ENCODE measurements at places on chromosomes 7 and 10. TPM values are rescaled to one million over a fixed set of nuclear protein-coding genes. Genes with fewer than 3 reads are reported as not detected.

The NUTM2E gene
- total RNA-seq, result not detected

The SLC16A9 gene
- under 0.01 TPM for total RNA-seq

The JCAD gene
- total RNA-seq, result 10.2 TPM

The DGKB gene
- total RNA-seq, result not detected

The GBX1 gene
- not detected for total RNA-seq

The CNPY4 gene
- 30.9 TPM for total RNA-seq

The NEUROG3 gene
- total RNA-seq, result not detected

The SORBS1 gene
- 0.44 TPM for total RNA-seq

The MKRN1 gene
- total RNA-seq, result 79.4 TPM

The CRTAC1 gene
- not detected for total RNA-seq

The NOBOX gene
- not detected for total RNA-seq

The CAV2 gene
- 37.9 TPM for total RNA-seq

The ITPRID1 gene
- total RNA-seq, result not detected

The PAPOLB gene
- total RNA-seq, result under 0.01 TPM

The TBX20 gene
- 16.0 TPM for total RNA-seq

The CTTNBP2 gene
- total RNA-seq, result not detected

The COBL gene
- not detected for total RNA-seq

The RET gene
- total RNA-seq, result 0.22 TPM

The CLRN3 gene
- total RNA-seq, result not detected

The ZNF239 gene
- total RNA-seq, result 6.0 TPM

The PYROXD2 gene
- 16.4 TPM for total RNA-seq

The TMEM236 gene
- total RNA-seq, result under 0.01 TPM

The CALN1 gene
- not detected for total RNA-seq

The CDK14 gene
- 16.2 TPM for total RNA-seq

The RPEL1 gene
- total RNA-seq, result not detected

The R3HCC1L gene
- 12.9 TPM for total RNA-seq

The ABCB8 gene
- total RNA-seq, result 39.4 TPM

The SAMD9L gene
- total RNA-seq, result 6.1 TPM

The ODAD2 gene
- 1.0 TPM for total RNA-seq

The ACSL5 gene
- total RNA-seq, result 1.4 TPM

The CREB5 gene
- total RNA-seq, result 5.5 TPM

The SFTPA1 gene
- total RNA-seq, result not detected

The TPST1 gene
- total RNA-seq, result 136 TPM

The PRKCQ gene
- total RNA-seq, result 0.14 TPM

The TAF3 gene
- 3.1 TPM for total RNA-seq

The KIAA1549 gene
- total RNA-seq, result 3.3 TPM

The PRRT4 gene
- total RNA-seq, result not detected
